Stimulated activated CD4-positive, alpha-beta T cell treated with anti-CD3 and anti-CD28 coated beads, Interleukin-4, amount 100 ng/mL, for 4 hours (primary cell): ENCODE measurements at places on chromosomes 4 and X.

DNA sequence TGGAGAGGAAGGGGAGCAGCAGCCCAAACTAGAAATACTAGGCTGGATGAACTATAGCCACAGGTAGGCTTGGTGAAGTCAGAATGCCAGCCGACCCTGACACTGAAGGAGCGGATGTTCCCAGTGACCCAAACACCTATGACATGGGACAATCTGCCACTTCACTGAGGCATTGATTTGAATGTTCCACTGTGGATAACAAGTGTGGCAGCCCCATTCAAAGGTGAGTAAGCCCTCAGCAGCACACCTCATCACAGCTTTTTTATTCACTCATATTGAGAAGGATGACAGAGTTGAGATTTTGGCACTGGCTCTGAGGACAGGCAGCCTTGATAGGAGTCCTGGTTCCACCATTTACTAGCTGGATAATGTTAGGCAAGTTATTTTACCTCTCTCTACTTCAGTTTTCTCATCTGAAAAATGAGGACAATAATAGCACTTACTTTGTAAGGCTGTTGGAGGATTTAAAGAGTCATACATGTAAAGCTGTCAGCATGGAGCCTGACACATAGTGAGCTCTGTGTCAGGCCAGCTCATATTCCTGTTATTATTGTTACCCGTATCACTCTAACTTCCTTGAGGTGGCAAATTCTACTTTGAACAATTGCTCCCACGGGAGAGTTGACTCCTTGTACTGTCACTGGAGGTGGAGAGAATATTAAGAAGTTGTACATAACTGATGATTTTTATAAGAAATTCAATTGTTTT, 114.6 kb downstream of the RASL11B start:
- DNase-seq = no peak

- DNase-seq = no peak
Observed at GRCh38 chr4:84565951-84566350, 17.0 kb upstream of the CDS1 start.

DNA sequence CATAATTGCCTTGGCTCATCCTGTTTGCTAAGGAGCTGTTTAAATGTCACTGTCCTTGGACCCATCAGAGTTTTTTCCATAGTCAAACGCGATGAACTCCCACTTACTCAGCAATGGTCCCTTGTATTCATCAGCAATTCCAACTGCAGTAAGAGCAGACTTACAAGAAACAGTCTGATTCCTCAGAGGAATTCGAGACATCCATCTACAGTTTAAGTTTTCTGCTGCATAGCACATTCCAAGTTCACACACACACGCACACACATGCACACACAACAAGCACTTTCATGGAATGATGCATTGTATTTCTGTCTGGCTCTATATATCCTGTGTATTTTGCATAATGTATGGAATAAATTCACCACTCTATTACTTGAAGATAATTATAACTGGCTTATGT, 32.7 kb upstream of the TMEM150C start:
- no peak for DNase-seq

GRCh38 chrX:120857240-120857639, 18.4 kb downstream of the CT47B1 start:
- no peak for DNase-seq

DNA sequence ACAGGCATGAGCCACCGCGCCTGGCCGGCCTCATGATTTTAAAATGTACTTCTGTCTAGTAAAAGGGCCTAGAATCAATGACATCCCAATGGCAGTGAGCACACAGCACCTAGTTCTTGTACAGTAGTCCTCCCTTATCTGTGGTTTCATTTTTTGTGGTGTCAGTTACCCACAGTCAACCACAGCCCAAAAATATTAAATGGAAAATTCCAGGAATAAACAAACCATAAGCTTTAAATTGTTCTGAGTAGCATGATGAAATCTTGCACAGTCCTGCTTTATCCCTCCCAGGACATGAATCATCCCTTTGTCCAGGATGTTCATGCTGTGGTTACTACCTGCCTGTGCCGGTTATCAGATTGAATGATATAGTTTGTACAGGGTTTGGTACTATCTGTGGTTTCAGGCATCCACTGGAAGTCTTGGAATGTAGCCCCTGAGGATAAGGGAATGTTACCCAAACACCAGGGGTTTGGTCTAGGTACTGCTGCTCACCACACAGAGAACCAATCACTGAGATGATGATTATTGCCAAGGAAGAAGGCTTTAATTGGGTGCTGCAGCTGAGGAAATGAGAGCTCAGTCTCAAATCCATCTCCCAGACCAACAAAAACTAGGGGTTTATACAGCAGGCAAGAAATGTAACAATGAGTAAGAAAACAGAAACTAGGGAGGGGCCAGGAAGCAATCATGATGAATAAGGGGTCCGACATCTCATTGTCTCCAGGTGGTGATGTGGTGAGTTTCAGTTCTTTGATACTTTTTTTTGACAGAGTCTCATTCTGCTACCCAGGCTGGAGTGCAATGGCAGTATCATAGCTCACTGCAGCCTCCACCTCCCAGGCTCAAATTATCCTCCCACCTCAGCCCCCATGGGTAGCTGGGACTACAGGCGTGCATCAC, 16.2 kb upstream of the FHL1 start:
- DNase-seq = no peak

GRCh38 chrX:38106991-38107655, 100.8 kb downstream of the SYTL5 start:
- DNase-seq = no peak

GRCh38 chr4:151983854-151984253, 223.0 kb upstream of the GATB start:
- DNase-seq = no peak

- DNase-seq = no peak
Observed at GRCh38 chrX:150980186-150980585, 2.9 kb upstream of the HMGB3 start.

DNA sequence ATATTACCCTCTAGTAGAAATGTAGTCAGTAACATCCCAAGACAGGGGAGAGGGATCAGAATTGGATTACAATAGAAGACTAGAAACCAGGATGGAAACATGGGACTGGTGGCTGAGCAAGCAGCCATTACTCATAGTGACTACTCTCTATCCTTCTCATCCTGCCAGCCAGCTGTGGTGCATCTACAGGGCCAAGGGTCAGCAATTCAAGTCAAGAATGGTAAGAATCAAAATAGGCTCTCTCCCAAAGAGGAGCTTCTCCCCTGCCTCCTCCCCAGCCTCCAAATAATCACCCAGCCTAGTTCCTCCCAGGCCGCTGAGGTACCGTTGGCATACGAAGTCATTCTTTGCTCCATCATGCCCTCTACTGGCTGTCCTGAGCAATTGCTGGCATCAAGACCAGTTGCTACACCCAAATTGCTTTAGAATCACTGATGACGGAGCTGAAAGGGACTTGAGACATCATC, 19.4 kb downstream of the AWAT2 start:
- no peak for DNase-seq

DNA sequence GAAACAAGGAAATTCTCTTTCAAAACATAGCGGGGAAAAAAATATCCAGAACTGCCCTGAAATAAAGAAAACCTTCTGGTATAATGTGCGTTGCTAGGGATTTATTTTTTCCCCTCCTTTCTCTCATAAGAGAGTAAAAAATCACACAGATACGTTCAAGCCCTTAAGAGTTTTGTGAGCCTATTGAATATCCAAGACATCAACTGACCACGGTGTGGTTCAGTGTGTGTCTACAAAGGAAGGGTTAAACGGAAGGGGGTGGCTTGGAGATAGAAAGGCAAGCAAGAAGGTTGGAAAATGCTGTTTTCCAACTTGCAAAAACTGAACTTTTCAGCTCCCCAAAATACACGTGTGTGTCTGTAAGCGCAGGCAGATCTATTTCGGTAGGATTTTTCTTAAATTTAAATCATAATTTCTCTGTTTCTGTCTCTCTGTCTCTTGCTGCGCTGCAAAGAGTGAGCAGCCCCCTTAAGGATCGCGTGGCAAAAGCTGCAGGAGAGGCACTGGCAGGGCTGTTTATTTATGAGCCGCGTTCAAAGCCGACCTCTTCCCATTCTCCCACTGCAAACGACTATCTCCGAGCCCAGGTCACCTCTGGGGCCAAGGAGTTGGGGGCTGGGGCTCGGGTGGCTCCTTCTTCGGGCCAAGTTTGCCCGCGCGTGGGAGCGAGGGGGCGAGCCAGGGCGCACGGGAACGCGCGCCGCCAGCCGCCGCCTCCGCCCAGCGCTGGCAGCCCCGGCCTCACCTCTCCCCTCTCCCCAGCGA, 492 bp upstream of the SLIT2 start:
- no peak for DNase-seq

GRCh38 chrX:119695535-119696050, 2.6 kb upstream of the SEPTIN6 start:
- no peak for DNase-seq

DNA sequence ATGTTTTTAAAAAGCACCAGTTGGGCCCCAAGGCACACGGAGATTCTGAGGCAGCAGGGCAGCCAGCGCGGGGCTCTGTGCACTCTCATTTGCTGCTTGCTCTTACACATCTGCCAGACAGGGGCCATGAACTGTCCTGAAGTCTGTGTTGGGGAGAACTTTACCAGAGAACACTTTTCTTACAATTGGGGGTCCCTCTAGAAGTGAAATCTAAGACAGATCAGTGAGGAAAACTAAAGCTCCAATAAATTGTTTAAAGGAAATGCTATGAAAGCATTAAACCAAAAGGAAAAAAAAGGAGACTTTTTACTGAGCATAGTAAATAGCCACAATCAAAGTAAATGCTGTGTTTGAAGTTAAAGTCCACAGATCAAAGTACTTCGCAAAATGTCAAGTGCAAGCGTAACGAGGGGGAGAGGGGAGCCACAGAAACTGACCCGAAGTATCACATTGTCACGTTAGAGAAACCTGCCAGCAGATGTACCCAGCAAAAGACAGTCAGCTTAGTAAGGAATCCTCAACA, 37.8 kb downstream of the SORBS2 start:
- no peak for DNase-seq

DNA sequence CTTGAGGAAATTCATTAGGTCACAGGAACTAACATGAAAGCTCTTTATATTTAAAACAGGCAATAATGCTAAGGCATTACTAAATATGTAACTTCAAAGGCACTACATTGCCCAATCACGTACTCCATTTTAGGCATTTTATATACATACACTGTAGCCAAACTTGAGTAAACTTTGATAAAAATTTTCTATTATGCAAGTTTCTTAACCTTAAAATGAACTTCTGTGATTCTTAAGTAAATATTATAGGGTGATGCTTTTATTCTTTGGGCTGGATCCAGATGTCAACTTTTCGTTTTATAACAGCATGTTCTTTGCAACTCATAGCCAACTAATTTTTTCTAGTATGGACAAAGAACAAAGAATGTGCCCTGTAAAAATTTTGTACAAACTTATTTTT, 28.3 kb upstream of the MAP9 start:
- no peak for DNase-seq

GRCh38 chrX:129490330-129490729, 33.0 kb downstream of the SMARCA1 start:
- no peak for DNase-seq

DNA sequence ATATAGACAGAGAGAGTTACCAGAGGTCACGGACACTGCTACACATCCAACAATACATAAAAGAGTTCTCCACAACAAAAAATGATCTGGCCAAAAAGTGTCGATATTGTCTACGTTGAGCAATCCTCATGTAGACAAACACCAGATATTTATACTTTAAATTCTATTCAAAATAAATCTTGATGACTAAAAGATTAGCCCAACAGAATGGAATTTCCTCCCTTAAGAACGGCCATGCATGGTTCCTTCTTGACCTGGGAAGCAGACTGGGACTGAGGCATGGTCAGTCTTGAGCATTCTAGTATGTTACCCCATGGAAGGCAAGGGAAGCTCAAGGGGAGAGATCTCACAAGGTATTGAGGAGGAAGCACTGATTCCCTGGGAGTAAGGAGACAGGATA, 43.5 kb downstream of the LHFPL1 start:
- no peak for DNase-seq

DNA sequence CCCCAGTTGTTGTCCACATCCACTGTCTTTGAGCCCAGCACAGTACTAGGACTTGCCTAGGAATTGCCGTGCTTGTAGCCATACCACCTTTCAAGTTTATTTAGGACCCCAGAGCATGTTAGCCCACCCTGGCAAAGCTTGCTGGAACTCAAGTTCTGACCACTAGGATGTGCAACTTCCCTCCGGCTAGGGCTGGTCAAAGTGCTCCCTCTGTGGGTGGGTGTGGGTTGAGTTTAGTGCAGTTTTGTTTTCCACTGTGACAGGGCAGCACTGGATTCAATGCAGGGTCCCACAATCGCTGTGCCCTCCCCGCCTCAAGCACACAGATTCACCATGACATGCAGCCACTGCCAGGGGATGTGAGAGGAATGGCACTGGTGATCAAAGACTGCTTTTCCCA, 96.0 kb downstream of the RASGEF1B start:
- DNase-seq = no peak

DNA sequence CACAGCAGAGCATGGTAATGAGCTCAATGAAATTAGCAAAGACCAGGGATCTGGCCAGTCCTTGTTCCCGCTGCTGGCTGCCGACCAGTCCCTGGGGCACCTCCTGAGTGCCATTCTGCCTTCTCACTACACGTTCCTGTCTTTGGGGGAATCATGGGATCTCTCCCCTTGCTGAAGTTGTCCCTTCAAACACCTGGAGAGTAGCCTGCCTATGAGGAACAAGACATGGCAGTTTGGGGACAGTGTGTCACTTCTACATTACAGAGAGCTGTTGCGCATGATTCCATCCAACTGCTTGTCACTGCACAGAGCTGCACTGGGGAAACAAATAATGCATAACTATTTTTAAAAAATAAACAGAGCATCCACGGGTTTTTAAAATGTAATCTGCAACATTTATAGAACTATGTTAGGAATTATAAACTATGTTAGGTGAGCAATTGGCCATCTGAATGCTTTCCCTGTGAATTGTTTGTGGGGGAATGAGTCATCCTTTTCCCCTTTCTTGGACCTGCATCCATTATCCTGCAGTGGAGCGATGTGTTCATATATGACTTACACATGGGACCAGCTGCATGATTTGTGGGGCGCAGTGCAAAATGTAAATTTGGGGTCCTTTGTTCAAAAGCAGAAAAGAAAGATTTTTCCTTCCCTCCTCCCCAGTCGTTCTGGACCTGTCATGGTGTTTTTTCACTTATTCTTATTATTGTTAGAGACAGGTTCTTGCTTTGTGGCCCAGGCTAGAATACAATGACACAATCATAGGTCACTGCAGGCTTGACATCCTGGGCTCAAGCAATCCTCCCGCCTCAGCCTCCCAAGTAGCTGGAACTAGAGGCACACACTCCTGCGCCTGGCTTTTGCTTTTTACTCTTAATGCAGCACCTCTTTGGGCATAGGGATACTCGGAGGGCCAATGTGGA, 115.0 kb upstream of the TBL1X start:
- DNase-seq = no peak

GRCh38 chrX:11427453-11428071, 134.3 kb downstream of the AMELX start:
- no peak for DNase-seq

GRCh38 chrX:69374569-69374968, 129.6 kb upstream of the NALF2 start:
- DNase-seq = no peak
